A549 treated with Mapracorat at 1 μM for 4 hours (cell line): ENCODE measurements at places on chromosomes 2 and 18. TPM values are rescaled to one million over a fixed set of nuclear protein-coding genes. Genes with fewer than 3 reads are reported as not detected.

Gene CD207
- not detected in 5 replicates for total RNA-seq

Gene RTP5
- not detected in 5 replicates for total RNA-seq

Gene L3MBTL4
- total RNA-seq: not detected in 5 replicates

Gene ZNF514
- 5.9 to 7.7 TPM (median 6.2 TPM) in 5 replicates for total RNA-seq

Gene SATB2
- 2.3 to 3.7 TPM (median 2.9 TPM) in 5 replicates for total RNA-seq

Gene FHL2
- 56.6 to 75.1 TPM (median 62.8 TPM) in 5 replicates for total RNA-seq

Gene PROKR1
- total RNA-seq: not detected in 5 replicates

Gene MSH6
- 83.3 to 94.4 TPM (median 90.0 TPM) in 5 replicates for total RNA-seq

Gene KATNAL2
- 1.3 to 2.4 TPM (median 1.8 TPM) in 5 replicates for total RNA-seq

Gene TMEM37
- total RNA-seq: 1.4 to 2.6 TPM (median 2.1 TPM) in 5 replicates

Gene MC5R
- not detected in 5 replicates for total RNA-seq

Gene CFC1
- not detected in 5 replicates for total RNA-seq

Gene WDR54
- total RNA-seq: 76.9 to 89.4 TPM (median 88.0 TPM) in 5 replicates

Gene ELP2
- 33.2 to 37.1 TPM (median 35.0 TPM) in 5 replicates for total RNA-seq

Gene DNER
- 9.6 to 12.2 TPM (median 10.8 TPM) in 5 replicates for total RNA-seq

Gene UGT1A4
- 0.07 to 0.12 TPM in 2 of 5 replicates, not detected in the others for total RNA-seq

Gene KIF1A
- total RNA-seq: 0.73 to 1.5 TPM (median 0.97 TPM) in 5 replicates

Gene NEU2
- total RNA-seq: not detected in 5 replicates
